ENCODE measurements at places on chromosomes 7 and 10. TPM values are rescaled to one million over a fixed set of nuclear protein-coding genes. Genes with fewer than 3 reads are reported as not detected.

Gene PON3
- total RNA-seq: 0.60 TPM

GRCh38 chr10:98295907-98296306, 27.9 kb upstream of the LOXL4 start:
- no peak for DNase-seq

DNA sequence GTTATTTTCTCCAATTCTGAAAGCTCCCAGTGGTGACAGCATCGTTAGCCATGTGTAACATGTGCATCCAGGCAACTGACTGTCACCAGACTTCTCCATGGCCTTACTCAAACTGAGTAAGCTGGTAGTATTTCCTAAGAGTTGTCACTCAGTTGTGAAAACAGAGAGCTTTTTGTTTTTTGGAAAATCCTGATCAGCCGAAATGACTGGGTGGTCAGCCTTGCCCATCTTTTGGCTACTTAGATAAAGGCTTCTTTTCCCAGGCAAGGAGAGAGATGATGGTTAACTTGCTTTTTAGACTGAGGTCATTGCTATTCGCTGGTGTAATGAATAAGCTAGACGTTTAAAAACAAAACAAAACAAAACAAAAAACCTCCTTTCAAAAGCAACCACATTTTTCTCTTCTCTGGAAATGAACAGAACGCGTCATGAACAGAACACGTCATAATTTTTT, 159.5 kb upstream of the KLF14 start:
- no peak for DNase-seq

DNA sequence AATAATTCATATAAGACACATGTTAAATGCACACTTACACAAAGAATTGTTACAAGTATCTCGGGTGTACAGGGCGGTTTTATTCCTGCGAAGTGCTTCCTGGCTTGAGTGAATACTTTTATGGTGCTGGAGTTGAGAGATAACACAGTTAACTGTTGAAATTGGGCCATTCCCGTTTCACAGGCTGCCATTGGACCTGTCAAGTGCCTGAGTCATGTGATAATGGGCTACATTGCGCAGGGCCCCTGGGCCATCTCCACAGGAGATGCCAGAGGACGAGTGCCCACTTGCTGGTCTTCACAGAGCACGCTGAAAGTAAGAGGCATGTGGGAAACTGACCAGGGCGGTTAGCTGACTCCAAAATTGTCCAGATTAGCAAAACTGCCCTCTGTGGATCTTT, 4.8 kb downstream of the FBH1 start:
- no peak for DNase-seq
